ENCODE measurements at places on chromosomes 4 and X. TPM values are rescaled to one million over a fixed set of nuclear protein-coding genes. Genes with fewer than 3 reads are reported as not detected.

GRCh38 chr4:33959519-33959918 lies 2284.8 kb downstream of the ARAP2 start:
- DNase-seq = no peak

The DIPK2B gene
- not detected for total RNA-seq

The KCNIP4 gene
- total RNA-seq = not detected

- DNase-seq = no peak
Observed at GRCh38 chrX:105636667-105637066, 185.7 kb upstream of the NRK start.

- DNase-seq = no peak
Observed at GRCh38 chr4:24594887-24595286, 10.5 kb upstream of the DHX15 start.

The SLC25A53 gene
- 6.8 TPM for total RNA-seq

DNA sequence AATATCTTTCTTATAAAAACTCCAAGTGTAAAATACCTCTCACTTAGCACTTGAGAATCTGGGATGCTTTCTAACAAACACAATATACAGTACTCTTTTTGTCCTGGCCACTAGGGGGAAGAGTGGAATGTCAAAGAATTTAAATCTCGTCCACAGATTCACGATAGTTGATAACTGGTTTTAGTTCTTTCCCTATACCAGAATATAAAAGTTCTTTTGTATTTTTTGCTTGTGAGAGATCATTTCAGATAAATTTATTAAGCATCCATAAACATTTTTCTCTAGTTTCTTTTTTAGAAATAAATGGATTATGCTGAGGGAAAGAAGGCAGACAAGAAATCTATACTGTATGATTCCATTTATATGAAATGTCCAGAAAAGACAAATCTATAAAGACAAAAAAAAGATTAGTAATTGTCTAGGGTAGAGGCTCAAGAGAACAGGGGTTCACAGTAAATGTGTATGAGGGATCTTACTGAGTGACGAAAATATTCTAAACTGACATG lies 50.4 kb downstream of the MGARP start:
- peak; percentile 45 for DNase-seq

The HAND2 gene
- total RNA-seq = not detected

GRCh38 chr4:58566260-58566659 lies 1456.1 kb upstream of the IGFBP7 start:
- no peak for DNase-seq

The NAA11 gene
- not detected for total RNA-seq

The GC gene
- not detected for total RNA-seq

The BEX3 gene
- total RNA-seq = 9.5 TPM

DNA sequence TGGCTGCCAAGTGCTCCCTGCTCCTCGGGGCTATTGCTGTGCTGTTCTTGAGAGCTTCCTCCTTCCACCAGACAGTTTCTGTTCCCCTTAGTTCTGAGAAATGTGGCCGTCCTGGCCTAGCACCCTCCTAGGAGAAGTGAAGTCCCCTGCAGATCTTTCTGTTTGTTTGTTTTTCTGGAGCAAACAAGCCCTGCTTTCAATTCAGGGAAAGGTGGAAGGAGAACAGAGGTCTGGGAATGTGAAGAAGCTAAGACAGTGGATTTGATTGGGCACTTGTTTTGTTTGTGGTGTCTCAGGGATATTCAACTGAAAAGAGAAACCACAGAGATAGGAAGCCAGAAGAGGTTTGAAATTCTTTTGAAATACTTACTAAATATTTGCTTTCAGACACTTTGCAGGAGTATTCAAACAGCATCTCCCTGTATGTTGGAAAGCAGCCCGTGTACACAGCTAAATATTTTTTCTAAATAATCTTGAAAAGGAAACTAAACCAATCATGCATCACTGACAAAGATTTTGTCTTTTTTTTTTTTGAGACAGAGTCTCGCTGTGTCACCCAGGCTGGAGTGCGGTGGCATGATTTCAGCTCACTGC lies 36.5 kb upstream of the PPM1K start:
- no peak for DNase-seq

DNA sequence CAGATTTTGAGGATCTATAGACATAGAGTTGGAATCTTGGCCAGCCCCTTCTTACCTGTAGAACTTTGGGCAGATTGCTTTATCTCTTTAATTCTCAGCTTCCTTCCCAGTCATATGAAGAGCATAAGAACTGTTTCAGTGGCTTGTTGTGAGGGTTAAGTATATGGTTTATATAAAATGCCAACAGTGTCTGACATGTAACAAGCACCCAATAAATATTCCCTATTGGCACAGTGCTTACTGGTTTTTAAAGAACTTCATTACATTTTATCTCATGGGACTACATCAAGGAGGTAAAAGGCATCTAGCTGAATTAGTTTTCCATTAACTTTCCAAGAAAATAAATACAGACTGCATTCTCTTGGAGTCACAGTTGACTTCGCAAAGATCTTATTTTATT lies 106.7 kb upstream of the LIMCH1 start:
- DNase-seq = no peak

DNA sequence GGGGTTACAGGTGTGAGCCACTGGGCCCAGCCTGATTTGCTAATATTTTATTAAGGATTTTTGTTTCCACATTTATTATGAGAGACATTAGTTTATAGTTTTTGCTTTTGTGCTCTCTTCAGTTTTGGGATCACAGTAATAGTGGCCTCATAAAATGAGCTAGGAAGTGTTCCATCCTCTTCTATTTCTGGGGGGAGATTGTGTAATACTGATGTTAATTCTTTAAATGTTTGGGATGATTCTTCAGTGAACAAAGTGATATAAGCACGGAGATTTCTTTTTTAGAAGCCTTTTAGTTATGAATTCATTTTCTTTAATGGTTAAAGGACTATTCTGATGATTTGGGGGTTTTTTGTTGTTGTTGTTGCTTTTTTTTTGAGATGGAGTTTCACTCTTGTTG lies 41.3 kb downstream of the RBMX start:
- DNase-seq = no peak

DNA sequence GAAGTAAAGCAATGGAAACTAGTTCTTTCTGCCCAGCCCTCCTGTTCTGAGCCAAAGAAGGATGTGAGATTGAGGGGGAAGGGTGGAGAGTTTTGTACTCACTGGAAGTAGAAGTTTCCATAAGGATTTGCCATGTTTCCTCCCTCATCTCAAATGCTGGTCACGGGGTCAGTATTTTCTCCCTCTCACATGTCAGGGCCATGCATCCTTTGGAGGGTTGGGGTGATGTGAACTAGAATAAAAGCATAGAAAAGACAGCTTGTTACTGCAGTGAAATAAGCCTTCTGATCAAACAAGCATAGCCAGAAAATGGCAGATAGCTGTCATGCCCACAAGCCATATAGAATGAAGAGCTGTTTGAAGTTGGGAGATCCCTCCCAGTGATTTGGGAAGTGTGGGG lies 79.7 kb downstream of the KIT start:
- DNase-seq = no peak

DNA sequence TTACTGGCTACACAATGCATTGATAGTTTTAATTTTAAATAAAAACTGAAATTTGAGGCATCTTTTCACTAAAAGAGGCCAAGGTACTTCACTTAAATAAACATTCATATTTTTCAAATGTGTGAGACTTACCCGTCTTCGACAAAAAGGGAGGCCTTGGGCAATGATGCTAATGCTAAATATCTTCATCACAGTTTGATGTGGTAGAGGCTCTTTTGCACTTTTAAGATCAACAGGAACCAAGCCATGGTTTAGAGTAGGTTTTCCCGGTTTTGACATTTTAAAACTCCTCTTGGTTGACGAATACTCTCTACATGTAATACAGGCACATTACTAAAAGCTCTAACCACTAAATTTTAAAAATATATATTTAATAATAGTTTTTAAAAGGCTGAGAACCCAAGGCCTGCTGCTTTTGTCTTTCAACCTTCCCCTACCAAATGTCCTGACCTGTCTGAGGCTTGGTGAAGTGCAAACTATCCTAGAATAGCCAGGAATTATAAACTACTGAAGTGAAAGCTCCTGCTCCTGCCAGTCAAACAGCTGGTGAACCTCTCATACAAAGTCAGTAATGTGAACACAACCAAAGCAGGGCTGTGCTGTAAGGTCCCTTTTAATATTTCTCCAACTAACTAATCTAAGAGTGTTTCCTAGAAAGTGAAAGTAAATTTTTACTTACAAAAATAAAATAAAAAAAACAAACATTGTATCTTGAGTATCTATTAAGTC lies 153.7 kb downstream of the FBXW7 start:
- no peak for DNase-seq

The ATP2B3 gene
- total RNA-seq = not detected

GRCh38 chr4:7282786-7283440 lies 90.6 kb downstream of the SORCS2 start:
- no peak for DNase-seq

DNA sequence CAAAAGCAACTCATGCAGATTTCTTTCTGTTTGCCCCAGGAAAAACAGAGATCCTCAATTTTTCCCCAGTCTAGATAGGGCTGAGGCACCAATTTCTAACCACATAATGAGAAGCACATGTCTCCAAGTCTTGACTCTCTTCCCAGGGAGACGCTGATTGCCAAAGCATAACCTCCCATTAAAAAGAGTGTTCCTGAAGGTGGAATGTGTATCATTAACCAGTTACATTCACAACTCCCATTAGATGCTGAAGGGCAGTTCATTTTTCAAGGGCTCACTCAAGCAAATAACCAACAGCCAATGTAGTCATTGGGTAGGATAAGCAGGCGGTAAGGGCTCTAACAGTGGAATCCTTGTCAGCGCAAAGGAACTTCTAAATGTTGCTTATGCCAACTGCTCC lies 27.5 kb downstream of the TMEM47 start:
- DNase-seq = no peak

DNA sequence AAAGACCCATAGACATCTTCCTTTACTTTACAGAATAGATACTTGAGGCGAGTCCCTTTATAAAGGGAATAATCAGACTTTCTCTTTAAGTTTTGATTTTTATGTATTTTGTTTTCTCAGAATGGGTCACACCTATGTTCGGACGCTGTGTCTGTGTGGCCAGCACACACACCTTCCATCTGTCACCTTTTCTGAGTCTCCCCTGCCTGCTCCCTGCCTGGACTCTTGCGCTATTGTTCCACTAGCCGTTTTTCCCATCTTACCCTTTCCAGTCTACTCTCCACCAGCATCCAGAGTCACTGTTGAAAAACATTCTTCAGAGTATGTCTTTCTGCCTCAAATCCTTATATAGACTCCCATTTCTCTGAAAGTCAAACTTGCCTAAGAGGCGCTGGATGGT lies 236.1 kb downstream of the MAML3 start:
- DNase-seq = no peak

The IGFBP7 gene
- total RNA-seq = not detected

DNA sequence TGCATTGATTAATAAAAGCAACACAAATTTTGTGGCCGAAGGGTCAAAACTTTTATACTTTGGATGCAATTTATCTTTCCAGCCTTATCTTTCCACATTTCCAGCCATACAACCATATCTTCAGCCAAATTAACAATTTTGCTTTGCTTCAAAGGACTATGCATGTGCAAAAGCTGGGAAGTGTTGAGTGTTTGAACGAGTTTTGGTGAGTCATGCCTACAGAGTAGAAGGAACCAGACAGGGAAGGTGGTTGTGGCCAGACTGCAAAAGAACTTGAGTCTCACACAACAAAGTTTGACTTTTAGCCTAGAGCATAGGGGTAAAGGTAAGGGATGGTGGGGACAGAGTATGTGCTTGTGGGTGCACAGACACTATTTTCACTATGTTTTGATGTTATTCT lies 53.0 kb upstream of the GABRA2 start:
- DNase-seq = no peak

DNA sequence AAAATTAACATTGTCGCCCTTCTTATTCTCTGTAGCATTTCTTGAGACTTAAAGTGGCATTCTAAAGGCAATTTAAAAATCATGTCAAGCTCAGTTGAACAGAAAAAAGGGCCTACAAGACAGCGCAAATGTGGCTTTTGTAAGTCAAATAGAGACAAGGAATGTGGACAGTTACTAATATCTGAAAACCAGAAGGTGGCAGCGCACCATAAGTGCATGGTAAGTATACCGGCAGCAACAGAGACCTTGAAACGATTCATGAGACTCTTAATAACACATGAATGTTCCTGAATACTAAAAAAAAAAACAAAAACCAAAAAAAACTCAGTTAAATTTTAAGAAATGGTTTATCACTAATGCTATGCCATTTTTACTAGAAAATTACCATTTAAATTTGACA lies 82.4 kb upstream of the HPRT1 start:
- no peak for DNase-seq

GRCh38 chr4:99144070-99144469 lies at the start of gene ADH4:
ADH4 (minus strand) TSS chr4:99144297; CDS start chr4:99144222, 75 bp downstream.
- no peak for DNase-seq

Measured in CD8-positive, alpha-beta memory T cell (primary cell).